Hematopoietic multipotent progenitor cell treated with erythropoietin and hydrocortisone succinate and interleukin-3 and kit ligand, for 8 days (in vitro differentiated cells): ENCODE measurements at places on chromosomes 3 and 15.

- no peak for DNase-seq
These were observed 137.5 kb downstream of the LRRK1 start for GRCh38 chr15:101056366-101057334.

- no peak for DNase-seq
These were observed 84.0 kb downstream of the LIPC start for GRCh38 chr15:58515807-58516206.

DNA sequence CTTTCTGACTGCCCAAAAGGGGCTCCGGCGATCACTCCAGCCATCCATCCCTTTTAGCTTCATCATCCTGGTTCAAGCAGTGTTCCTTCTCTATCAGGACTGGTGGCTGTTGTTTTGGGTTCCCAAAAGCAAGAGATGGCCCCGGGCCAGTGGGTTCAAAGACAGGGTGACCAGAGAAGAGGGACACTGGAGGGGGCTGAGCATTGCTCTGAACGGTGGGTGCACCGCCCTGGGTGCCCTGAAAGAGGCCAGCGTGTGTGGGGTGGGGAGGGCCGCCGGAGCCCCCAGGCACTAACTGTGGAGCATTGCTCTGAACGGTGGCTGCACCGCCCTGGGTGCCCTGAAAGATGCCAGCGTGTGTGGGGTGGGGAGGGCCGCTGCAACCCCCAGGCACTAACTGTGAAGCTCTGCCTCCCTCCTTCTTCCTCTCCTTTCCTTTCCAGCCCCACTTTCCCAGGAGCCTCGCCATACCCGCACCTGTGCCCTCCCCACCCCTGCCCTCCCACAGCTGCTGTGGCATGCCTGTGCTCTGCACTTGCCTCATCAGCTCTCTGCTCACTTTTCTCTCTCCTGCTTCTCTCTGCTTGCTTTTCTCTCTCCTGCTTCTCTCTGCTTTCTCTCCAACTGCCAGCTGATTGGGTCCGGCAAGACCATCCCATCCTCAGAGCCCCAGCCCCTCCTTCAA, 37.4 kb upstream of the OR4F6 start:
- no peak for DNase-seq

DNA sequence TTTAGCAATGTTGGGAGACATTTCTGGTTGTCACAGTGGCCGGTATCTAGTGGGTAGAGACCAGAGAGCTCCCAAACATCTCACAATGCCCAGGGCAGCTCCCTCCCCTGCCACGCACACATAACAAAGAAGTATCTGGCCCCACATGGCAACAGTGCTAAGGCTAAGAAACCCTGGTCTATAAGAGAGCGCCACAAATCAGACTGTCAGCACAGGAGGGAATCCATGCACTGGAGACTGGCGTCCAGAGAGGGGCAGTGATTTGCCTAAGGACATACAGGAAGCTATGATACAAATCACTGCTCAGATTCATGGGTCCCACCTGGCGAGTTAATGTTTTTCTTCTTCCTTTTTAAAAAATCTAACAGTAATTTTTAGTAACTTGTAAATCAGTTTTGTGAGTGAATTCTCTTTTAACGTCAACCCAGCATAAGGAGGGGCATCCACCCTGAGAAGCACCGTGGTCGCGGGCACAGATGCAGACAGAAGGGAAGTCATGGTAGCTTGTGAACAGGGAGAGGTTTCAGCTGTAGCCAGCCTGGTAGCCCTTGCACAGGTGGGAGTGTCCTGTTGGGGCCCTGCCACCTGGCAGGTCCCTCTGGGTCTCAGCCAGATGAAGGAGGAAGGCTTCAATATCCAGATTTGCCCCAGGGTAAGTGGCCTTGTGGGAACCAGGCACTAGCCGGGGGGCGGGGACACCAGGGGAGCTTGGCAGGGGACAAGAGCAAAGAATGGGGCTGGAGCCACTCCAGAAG, 8.7 kb downstream of the ISG20 start:
- no peak for DNase-seq

- no peak for DNase-seq
These were observed 41.6 kb upstream of the DUT start for GRCh38 chr15:48289628-48290027.
